ENCODE measurements at places on chromosomes 2 and 18.

- no peak for DNase-seq
These were observed 23.5 kb downstream of the GPD2 start for GRCh38 chr2:156459720-156460119.

GRCh38 chr2:59654710-59655109 is 898.7 kb downstream of the BCL11A start:
- no peak for DNase-seq

DNA sequence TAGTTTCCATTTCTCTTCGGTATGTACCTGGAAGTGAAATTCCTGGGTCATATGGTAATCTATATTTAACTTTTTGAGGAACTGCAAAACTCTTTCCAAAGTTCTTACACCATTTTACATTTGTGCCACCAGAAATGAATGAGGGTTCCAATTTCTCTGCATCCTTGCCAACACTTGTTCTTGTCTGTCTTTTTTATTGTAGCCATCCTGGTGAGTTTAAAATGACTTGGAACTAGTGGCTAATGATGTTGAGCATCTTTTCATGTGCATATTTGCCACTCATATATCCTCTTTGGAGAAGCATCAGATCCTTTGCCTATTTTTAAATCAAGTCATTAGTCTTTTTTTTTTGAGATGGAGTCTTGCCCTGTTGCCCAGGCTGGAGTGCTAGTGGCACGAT is 59.4 kb downstream of the MALT1 start:
- no peak for DNase-seq

- DNase-seq = no peak
These were observed 222.4 kb upstream of the HNMT start for GRCh38 chr2:137741784-137742362.

- DNase-seq = no peak
These were observed 39.4 kb downstream of the MYT1L start for GRCh38 chr2:2291500-2292260.

DNA sequence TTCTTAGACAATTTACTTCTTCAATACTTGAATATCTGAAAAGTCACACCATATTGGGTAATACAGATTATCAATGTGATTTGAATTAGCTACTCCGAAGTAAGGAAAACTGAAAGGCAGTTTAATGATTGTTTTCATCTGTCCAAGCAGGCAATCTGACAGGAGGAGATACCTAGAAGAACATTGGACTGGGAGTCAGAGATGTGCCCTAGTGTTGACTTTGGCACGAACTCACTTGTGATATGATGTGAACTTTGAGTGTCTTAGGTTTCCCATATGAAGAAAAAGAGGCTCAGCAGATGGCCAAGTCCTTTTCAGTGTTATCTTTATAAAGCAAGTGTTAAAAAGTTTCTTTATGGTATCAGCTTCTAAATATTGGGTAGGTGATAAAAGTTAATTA is 287.1 kb downstream of the MTX2 start:
- DNase-seq = no peak

DNA sequence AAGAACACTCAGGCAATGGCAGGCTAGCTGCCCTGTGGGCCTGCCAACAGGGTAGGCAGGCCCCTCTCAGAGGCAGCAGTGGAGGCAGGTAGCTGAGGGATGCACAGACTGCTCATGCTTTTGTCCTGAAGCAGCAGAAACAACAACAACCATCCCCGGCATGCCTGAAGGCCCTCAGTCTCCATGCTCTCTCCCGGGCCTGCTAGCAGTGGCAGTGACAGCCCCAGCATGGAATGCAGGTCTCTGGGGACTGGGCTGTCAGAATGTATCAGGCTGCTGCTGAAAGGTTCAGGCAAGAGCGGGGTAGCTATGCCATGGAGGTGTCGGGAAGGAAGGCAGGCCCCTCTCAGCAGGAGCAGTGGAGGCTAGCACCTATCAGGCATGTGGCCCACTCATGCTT is 209.8 kb downstream of the KCNJ3 start:
- DNase-seq = no peak

- peak; percentile 54 for DNase-seq
These were observed 27.4 kb upstream of the NMUR1 start for GRCh38 chr2:231557571-231558217.

DNA sequence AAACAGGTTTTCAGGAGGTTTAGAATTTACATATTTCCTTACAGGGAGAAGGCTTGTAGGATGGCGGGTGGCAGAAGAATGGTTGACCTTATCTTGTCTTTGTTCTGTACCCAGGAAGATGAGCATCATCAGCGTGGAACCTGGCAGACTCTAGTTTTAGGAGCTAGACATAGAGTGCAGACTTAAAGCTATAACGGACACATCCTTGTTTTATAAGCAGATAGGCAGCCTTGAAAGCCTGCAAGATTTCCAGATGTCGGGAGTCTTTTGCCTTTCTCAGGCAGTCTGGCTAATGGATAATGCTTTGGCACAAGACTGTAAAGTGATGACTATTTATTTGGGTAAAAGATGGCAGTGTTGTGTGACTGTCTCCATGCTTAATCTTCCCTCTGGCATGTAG is 11.7 kb downstream of the AQP12B start:
- DNase-seq = no peak

- no peak for DNase-seq
These were observed at the start of gene GKN2 for GRCh38 chr2:68952887-68953521. TSS of gene GKN2 (minus strand) at chr2:68952893. CDS start at chr2:68952861, 32 bp downstream.

GRCh38 chr2:66729416-66730330 is 294.7 kb downstream of the MEIS1 start:
- DNase-seq = no peak

DNA sequence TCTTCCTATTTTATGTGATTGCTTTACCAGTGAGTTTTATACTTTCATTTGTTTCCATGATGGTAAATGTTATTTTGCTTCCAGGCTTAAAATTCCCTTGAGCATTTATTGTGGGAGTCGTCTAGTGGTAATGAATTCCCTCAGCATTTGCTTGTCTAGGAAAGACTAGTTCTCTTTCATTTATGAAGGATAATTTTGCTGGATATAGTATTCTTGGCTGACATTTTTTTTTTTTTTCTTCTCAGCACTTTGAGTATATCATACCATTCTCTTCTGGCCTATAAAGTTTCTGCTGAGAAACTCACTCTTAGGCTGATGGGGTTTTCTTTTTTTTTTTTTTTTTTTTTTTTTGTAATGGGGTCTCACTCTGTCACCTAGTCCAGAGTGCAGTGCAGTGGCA is 99.1 kb downstream of the EDAR start:
- DNase-seq = no peak

- DNase-seq = no peak
These were observed 275.3 kb upstream of the HDAC4 start for GRCh38 chr2:239675826-239676715.
